ENCODE measurements at places on chromosomes 6 and 20.

DNA sequence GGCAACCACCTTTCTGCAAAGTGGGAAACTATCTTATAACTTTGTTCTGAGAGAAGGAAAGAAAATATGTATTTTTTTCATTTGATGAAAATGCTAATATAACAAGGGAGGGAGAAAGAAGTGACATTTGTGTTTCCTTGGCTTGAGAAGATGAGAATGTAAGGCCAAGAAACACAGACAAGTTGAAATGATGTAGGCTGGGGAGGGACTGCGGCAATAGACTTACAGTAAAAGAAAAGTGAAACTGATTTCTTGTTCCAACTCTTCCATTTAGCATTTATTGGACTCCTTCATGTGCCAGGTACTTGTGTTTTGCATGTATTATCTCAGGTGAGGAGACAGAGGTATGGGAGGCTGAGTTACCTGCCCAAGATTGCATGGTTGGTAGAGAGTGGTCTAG lies 130.9 kb downstream of the CARMIL1 start:
- no peak for DNase-seq

- DNase-seq, result no peak
These were observed 23.0 kb downstream of the ELOVL5 start for GRCh38 chr6:53325785-53326184.

- no peak for DNase-seq
These were observed 22.8 kb downstream of the SRSF3 start for GRCh38 chr6:36616893-36617521.

DNA sequence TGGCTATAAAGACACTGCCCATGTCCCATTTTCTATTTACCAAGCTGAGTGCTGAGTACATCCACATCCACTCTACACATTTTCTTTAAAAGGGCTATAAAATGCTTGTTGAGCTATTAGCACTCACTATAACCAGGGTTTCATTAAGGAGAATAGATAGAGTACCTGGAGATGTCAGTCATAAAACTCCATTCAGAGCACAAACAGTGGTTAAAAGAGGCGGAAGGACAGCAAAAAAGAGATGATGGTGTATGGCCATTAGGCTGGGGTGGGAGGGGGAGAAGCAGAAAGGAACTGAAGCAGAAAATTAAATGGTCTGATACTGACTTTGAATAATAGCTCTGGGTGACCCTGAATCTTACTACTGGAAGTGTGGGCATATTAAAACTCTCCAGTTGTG lies 609.9 kb upstream of the MAP3K7 start:
- no peak for DNase-seq

GRCh38 chr6:82506526-82506925 lies 142.9 kb downstream of the TPBG start:
- DNase-seq, result no peak

DNA sequence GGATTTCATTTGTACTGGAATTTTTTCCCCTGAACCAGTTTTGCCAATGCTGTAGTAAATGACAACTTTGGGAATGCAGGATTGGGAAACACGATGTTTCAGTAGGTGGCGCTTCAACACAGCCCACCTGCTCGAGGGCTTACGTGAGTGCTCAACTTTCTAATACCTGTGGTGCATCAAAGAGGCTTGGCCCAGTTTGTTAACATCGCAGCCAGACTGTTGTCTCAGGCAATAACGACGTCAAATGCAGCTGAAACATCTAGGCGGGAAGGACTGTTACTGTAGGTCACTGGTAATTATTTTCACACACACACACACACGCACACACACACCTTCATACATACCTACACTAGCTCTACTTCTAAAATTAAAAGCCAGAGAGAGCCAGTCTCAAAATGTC lies 815.5 kb upstream of the SLC35B3 start:
- DNase-seq, result peak; percentile 92

DNA sequence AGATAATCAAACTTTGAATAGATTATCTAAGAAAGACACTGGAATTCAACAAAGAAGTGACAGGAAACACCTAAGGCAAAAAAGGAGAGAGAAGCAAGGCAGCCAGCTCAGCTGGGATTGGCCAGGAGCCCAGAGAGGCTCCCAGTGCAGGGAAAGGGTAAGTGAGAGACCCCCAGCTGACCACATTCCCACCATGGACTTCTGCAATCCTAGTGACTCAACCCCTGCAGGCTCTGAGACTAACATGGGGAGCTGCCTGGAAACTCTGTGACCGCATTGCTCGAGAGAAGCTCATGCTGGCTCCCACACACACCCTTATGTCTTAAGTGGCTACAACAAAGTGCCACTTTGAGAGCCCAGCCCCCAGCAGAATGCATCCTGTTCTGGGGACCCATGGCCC lies 215.1 kb downstream of the PACRG start:
- no peak for DNase-seq

GRCh38 chr6:21754891-21755290 lies 161.3 kb downstream of the SOX4 start:
- no peak for DNase-seq

GRCh38 chr6:15948930-15949900 lies 179.7 kb upstream of the MYLIP start:
- peak; percentile 78 for DNase-seq

GRCh38 chr6:30002871-30003270 lies 58.2 kb upstream of the POLR1H start:
- no peak for DNase-seq

DNA sequence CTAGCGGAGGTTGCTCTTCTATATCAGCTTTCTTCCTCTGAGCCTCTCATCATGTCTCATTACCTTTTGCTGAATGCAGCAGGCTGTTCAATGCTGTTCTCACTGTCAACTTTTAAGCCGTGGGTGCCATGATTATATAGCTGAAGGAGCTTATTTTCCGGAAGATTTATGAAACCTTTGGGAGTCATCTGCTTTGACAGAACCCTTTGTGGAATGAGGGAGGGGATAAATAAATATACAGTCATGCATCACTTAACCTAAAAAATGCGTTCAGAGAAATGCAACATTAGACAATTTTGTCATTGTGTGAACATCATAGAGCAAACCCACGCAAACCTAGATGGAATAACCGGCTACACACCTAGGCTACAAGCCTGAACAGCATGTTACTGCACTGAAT lies 102.2 kb upstream of the AKAP12 start:
- DNase-seq, result no peak

DNA sequence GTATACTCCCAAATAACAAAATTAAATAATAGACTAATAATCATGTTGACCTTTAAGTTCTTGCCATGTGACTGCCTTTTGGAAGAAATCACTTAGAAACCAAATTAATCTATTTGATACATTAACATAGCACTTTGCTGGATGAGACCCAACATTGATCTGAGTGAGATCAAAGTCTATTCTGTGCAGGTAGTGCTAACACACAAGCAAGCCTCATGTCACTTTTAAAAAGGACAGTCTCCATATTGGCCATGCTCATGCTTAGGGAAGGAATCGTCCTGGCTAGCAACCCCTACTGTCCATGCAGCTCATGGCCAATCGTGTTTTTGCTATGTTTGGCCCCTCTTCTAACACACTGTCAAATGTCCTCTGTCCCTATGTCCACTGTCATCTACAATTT lies 35.8 kb upstream of the RNF217 start:
- DNase-seq, result no peak

DNA sequence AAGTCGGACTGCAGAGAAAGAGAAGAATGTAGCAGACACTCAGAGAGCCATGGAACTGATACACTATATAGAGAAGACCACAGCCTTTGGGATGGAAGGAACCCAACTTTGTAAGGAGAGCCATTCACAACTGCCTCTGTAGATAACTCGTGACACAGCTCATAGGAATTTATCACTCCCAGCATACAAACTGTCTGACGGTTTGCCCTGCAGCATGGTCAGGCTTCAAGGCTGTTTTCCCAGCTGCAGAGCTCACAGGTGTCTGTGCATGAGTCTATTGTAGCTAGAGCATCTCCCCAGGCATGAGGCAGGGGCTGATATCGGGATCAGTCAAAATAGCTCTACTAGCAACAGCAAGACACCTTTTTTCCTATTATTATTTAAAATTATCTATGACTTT lies 130.5 kb upstream of the DTNBP1 start:
- DNase-seq, result no peak

- peak; percentile 74 for DNase-seq
These were observed 56.6 kb downstream of the TGM2 start for GRCh38 chr20:38108438-38108985.

GRCh38 chr6:119713903-119714302 lies 364.3 kb upstream of the MAN1A1 start:
- DNase-seq, result no peak

DNA sequence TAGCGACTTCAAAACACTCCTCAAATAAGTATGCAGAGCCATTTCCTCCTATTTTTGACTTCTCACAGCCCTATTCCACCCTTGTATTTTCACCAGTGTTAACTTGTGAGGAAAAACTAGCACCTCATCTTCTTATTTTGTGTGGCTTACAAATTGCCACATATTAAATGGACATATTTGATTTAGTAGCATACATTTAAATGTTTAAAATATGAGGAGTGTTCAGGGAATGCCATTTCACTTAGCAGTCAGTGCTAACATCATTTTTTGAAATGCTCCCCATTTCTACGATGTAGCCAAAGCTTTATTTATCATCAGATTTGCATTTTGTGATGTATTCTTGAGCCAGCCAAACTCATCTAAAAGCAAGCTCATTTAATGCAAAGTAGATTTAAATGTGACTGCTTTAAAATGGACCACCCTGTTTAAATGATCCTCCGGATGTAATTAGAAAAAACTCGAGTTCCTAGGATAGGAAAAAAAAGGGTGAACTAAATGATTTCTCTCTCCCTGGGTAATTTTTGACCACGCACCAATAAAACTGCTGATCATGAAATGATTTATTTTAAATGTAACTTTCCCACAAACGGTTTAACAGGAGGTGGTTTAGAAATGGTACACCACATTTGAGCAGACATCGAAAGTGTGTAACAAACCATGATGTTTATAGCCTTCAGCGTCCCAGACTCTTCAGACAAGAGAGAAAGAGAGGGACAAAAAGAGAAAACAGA lies 172.6 kb downstream of the CD83 start:
- no peak for DNase-seq

DNA sequence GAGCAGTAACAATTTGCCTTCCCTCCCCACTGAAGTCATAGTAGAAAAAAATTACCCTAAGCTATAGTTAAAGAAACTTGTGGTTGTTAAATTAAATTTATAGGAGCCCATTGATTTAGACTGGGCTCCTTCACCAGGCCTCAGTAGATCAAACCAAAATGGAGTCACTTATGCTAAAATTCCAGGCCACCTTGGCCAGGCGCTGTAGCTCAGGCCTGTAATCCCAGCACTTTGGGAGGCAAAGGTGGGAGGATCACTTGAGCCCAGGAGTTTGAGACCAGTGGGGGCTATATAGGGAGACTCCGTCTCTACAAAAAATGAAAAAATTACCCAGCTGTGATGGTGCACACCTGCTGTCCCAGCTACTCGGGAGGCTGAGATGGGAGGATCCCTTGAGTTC lies 15.0 kb upstream of the GMNN start:
- no peak for DNase-seq

DNA sequence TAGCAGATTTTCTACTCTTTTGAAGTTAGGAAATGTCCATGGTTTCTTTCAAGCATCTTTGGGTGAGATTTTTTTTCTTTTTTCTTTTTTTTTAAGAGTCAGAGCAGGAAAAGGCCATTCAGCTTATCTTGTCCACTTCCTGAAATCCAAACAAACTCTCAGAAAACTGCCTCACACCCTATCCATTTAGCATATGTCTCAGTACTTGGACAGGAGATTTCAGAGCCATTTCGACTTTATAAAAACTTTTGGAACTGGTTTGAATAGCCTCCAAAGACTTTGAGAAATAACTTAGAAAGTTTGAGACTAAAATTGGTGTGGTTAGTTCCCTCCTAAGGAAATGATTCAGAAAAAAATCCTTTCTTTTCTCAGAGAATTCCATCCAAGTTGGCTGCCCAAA lies 125.1 kb downstream of the MYLK4 start:
- no peak for DNase-seq

DNA sequence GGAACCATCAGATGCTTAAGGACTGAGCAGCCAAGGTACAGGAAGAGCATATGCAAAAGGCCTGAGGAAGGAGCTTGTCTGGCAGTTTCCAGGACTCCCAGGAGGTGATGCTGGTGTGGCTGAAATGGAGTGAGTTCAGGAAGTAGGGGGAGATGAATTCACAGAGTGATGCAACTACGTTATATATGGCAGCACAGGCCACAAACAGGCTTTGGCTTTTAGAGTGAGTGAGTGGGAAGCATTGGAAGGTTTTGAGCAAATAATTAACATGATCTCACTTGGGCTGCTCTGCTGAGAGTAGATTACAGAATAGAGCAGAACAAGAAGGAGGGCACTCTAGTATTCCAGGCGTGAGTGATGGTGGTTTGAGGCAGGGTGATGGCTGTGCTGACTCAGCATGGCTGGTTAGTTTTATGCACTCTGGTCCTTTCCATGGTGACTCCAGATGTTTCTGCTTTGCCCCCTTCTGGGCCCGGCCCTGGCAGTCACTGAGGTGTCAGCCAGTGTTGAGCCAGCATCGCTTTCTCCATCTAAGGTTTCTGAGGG lies 6.5 kb downstream of the BTN2A2 start:
- DNase-seq, result peak; percentile 10

Measured in NCI-H82 (cell line).